ENCODE measurements at places on chromosomes 4 and X.

- no peak for DNase-seq
Observed at GRCh38 chr4:19304028-19304427, 947.7 kb upstream of the SLIT2 start.

DNA sequence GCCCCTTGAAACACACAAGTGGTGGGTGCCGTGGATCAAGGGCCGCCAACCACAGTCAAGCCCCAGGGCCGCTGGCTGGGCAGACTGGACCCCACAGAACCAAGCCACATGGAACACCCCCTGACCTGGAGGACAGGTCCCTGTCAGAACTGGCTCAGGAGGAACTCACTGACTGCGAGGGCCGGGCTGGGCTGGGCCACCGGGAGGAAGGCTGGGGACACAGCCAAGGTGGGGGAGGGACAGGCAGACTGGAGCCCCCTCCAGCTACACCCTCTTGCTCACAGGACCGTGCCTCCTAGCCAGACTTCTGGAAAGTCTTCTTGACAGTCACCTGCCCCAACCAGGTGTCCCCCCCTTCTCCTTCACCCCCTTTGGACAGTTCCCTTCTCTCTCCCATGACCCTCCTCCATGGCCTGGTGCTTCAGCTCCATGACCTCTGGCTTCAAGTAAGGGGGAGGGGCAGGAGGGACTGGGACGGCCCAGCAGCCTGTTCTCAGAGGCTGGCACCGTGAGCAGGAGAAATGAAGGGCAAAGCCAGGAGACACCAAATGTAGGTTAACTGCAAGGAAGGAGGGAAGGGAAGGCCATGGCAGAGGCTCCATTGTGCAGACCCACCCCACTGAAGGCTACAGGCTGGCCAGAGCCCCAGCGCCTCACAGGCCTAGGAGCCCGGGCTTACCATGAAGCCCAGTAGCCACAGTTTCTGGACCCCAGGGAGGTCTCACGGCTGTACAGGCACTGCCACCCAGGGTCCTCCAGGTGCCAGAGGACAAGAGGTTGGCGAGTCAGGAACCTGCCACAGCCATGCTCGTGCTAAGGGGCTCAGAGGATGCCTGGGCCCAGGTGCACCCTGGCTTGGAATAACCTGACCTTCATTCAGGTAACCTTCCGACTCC lies 22.6 kb upstream of the DUSP9 start:
- DNase-seq = no peak

DNA sequence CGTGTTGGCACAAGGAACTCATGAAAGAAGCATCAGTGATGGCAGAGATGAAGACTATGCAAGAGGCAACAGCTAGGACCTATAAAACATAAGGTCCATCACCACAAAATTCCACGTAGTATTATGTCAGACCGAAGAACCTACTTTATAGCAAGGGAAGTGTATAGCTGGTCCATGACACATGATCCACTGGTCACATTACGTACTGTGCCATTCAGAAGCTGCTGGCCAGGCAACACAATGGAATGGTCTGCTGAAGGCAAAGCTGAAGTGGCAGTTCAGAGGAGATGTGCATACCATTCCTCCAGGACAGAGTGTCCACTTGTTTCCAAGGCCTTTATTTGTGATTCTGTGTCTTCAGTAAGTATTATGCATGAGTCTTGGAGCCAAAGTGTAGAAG lies 215.5 kb upstream of the UGT8 start:
- DNase-seq = peak; percentile 46

DNA sequence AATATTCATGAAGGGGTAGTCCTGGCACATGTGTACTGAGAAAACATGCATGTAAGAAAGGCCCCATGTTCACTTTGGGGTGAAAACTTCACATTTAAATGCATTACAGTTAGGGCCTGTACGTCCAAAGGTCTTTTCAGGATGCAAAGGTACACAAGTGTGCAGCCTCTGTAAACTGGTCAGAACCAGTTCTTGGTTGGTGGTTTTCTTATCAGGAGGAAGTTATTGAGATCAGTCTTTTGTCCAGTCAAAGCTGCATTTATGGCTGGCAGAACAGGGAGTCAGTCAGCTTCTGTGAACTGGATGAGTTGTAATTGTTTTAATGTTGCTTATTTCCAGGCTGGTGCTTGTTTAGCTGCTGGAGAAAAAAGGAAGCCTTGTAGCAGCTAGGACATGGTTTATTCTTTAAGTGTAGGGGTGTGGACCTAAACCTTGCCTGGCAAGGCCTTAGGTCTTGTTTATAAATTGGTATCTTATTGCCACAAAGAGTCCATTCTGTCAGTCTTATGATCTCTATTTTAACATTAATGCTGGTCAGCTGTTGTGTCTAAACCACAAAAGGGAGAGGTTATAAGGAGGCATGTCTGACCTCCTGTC lies 1906.6 kb upstream of the TENM3 start:
- DNase-seq = no peak

DNA sequence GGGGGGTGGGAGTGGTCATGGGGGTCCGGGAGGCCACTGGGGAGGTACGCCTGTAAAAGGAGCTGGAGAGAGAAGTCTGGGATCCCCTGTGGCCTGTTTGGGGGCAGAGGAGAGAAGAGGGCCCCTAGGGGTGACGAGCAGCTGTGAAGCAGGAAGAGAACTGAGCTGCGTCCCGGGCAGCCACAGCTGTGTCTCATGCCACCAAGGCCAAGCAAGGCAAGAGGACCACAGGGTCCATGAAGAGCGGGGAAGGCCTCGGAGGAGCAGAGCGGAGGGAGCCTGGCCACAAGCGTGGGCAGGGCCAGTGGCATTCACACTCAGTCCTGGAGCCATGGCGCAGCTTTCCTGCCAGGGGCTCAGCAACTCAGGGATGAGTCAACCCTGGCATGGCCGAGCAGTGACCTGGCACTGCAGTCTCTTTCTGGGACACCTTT lies 13.6 kb upstream of the NAT8L start:
- DNase-seq = no peak

DNA sequence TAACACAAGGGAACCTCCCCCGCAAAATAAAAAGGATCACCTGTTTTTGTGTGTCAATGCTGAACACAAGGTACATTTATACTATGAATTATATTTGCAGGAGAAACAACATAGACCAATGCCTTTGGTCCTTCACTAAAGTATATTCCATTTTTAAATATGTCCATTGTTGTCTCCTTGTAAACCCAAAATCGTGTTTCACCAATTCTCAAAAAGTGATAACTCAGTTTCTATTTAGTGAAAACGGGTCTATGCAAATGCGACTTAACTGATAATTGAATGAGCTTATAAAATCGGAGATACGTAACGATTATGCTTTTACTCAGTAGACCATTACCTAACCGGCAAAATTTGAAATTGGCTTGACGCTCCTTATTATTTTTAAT lies 2.1 kb downstream of the BRWD3 start:
- no peak for DNase-seq

GRCh38 chrX:134443020-134443419 lies 16.9 kb upstream of the HPRT1 start:
- no peak for DNase-seq

DNA sequence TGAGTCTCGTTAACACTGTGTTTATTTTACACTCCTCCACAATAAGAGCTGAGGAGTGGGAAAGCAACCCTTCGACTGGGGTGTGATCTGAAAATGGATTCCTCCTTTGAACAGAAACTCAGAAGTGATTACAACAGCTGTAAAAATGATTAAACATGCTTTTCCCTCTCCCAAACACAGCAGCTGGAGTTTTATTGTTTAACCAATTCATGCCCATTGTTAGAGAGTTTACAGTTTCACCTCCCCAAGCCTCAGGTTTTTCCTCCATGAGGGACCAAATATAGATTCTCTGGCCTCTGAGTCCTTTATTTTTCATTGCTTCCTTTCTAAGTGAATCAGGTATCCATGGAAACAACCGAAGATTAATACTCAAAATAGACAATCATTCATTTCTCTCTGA lies 263.0 kb upstream of the TAPT1 start:
- no peak for DNase-seq

Measured in fibroblast of skin of right biceps (primary cell).